ENCODE measurements at places on chromosomes 7 and 10.

GRCh38 chr10:43912469-43912868 is 263.8 kb upstream of the ZNF32 start:
- DNase-seq: no peak

DNA sequence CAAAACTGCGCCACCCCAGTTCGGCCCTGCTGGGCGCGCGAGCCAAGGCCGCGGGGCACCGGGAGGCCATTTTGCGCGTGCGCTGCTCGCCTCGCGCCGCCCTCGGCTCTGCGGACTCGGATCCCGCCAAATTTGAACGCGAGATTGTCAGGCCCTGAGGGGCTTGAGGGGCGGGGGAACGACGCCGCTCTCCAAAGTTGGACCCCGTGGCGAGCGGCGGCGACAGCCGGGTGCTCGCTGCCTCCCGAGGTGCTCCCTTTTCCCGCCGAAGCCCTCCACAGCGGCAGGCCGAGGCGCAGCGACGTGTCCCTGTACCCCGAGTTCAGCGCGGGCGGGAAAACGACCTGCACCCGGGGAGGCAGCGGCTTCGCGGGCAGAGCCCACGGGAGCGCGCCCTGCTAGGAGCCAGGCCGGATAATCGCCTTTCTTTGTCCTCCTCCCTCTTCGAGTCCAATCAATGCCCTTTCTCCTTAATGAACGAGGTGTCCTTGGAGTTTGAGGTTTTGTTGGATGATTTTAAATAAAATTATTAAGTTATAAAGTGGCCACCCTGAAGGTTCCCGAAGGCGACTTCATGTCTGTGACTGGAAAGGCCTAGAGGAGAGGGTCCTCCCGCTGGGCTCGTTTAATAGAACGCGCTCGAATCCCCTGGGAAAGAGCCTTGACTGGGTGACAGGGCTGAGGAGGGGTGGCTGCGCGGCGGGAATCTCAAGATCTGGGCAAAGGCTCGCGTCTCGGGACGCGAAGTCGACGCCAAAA is 10.7 kb upstream of the SPAG6 start:
- DNase-seq: no peak

DNA sequence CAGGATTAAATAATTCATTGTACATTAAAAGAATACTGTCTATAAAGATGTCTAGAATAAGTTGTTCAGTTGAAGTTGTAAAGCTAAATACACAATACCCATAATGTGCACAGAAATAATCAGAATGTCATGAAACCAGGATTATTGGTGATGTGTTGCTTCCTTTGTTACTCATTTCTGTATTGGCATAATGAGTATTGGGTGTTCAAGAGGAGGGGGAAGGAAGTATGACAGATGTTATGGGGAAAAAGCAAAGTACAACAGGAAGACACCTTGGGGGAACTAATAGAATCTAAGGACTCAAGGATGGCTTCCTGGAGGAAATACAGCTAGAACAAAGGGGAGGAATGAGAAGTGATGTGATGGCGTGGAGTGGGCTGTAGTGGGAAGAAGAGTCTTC is 15.0 kb downstream of the ANKRD1 start:
- no peak for DNase-seq

DNA sequence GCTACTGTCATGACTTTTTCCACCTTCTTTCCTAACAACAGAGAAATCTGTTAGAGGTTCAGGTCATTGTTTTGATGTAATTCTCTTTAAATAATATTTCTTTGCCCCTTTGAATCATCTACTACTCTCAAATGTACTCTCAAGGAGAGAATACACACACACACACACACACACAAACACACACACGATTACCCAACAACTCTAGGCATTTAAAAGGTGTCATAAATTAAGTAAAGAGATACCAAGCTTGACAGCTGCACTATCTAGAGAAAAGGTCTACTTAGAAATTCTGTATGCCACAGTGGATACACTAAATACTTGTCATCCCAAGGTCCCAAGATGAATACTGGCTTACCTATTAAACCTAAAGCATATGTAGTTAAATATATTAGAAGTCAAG is 4.8 kb downstream of the PANK1 start:
- DNase-seq: no peak

GRCh38 chr7:136144182-136144581 is 167.0 kb upstream of the MTPN start:
- DNase-seq: no peak

DNA sequence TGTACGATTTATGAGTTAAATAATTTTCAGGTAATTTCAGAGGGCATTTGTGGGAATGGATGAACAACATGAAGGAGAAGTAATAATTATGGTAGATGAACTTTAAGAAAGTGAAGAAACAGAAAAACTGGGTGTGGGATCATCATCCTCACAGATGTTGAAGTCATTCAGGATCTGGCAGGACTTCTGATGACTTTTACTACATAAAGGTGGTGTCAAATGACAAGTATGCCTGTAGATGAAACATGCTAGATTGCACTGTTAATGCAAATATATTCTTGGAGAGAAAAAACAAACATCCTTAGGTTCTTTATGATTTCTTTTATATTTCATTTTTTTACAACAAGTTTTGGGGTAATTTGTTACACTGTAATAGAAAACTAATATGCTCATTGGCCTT is 230.2 kb downstream of the PCLO start:
- no peak for DNase-seq

DNA sequence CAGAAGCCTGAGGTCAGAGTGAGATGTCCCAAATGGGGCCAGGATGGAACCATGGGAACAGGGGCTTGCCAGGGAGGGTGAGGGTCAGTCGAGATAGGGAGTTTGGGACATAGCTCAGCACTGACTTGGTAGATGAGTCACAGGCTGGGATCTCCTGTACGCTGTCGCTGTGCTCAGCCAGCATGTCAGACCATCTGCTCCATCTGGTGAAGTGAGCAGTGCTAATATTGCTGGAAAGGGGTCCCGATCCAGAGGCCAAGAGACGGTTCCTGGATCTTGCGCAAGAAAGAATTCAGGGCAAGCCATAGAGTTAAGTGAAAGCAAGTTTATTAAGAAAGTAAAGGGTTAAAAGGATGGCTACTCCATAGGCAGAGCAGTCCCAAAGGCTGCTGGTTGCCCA is 505.6 kb downstream of the GALNT17 start:
- DNase-seq: no peak

GRCh38 chr10:112026438-112026837 is 157.1 kb downstream of the GPAM start:
- DNase-seq: no peak

DNA sequence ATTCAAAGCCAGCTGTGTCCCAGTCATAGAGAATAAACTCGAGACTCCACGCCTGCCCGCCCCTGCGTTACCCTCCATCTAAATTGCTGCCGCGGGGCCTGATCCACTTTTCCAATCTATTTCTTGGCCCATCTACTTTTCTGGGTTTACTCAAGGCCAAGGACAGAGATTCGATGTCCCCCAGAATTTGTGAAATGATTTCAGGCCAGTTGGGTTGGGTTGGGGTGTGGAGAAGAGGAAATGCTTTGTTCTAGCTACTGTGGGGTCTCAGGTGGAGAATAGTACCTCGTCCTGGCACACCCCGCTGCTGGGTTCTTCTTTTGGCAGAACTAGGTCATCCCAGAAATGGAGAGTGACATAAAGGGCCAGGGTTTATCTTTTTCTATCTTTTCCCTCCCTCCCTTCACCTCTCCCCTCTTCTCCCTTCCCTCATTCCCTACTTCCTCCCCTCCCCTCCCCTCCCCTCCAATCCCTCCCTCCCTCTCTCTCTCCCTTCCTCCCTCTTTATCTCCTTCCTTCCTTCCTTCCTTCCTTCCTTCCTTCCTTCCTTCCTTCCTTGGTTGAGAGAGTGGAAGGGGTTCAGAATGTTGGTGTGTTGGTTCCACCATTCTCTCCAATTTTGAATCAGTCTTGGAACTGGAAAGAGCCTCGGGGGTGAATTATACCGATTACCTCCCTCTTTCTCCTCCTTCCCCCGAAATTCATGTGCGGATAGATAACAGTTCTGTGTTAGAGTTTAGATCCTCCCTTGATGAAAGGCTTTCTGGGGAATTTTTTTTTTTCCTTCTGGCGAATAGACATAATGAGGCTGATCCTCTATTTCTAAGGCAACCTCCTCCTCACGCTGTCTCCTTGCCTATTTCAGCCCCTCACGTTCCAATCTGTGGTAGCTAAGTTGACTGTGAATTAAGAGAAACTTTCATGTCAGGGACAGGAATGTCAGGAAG is 1.2 kb upstream of the TMEM229A start:
- DNase-seq: no peak

DNA sequence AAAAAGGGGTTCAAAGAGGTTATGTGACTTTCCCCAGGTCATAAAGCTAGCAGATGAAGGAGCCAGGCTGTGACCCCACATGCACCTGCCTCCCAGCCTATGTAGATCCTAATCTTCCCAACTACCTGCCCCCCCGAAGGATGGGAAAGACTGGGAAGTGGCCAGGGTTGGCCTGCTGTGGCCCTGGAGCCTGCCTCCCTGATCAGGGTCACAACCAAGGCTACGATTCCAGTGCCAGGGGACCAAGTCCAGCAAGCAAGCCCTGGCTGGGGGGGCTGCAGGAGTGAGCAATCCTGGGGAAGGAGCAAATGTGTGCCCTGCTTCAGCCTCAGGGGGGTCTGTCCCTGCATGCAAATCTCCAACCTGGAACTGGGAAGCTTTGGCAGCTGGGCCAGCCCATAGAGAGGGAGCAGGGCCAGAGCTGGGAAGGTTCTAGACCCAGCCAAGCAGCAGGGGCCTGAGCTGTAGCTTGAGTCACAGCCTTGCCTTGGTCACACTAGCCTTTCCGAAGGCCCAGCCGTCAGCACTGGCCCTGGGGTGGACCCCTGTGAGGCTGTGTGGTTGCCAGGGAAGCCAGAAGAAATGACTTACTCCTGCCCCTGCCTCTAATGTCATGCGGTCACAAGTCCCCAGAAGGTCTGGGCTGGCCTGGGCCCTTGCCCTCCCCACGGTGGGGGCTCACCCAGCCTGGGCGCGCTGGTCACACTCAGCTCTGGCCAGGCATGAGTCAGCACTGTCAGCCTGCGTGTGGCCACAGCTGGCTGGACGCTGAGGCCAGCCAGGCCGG is 96.4 kb upstream of the ZMIZ1 start:
- DNase-seq: no peak

DNA sequence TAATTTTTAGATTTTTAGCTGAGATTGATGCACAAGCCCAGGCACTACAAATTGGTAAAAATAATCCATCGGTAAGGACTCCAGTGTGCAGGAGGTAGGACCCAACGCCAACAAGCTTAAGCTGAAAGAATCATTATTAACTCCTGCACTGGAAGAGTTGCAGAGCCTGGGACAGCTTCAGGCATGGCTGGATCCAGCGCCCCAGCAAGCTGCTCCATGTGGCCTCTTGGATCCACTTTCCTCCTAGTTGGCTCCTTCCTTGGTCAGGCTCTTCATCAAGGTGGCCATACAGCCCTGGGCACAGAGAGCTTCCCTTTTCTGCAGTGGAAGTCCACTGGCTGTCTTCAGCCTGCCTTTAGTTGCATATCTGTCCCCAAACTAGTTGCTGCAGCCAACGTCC is 497.4 kb upstream of the FOXK1 start:
- no peak for DNase-seq

DNA sequence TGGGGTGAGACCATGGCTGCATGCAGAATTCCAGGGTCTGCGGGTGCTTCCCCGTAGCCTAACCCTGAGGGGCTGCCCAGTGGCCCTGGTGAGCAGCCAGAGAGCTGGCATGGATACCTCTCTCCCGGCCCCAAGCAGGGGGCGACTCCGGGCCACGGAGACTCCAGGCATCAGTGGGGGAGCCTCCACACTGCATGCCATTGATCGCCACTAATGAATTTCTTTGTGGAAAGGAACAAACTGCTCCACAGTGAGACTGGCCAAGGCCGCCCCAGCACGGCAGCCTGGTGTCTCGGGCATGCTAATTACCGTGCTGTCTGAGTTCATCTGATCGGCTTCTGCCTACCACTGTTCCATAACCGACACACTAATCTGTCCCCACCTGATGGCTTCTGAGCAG is 184.4 kb downstream of the GRID1 start:
- no peak for DNase-seq

Measured in AML-193 (cell line).